Glutamatergic neuron (in vitro differentiated cells): ENCODE measurements at places on chromosomes 7 and 10. TPM values are rescaled to one million over a fixed set of nuclear protein-coding genes. Genes with fewer than 3 reads are reported as not detected.

- H3K27ac ChIP-seq: no peak overlapping the region
- DNase-seq: peak; percentile 70
- no peak overlapping the region for H3K4me3 ChIP-seq
- peaks cover 5% of the 10 kb centered on the region for H3K4me1 ChIP-seq
- H3K27me3 ChIP-seq: peaks cover 6% of the 10 kb centered on the region
These were observed 231.8 kb downstream of the KCNMA1 start for GRCh38 chr10:77405771-77406241.

DNA sequence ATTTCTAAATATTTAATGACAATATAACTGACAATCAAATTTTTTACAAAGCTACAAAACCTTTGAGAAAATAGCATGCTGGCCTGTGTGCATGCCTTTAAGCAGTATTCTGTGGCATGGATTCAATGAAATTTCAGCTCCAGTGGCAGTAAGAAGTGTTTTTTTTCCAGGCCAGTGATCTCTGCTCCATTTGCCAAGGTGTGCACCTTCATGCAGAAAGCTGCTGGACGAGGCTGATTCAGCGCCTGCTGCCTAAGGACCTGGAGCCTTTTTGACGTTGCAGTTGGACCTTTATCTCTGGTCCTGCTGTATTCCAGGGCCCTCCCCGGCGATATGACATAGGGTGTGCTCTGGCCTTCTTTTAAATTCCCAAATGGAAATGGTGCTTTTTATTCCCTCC, 26.6 kb downstream of the VWC2 start:
- no peak overlapping the region for H3K4me3 ChIP-seq
- H3K36me3 ChIP-seq: no peaks in the 10 kb centered on the region
- DNase-seq: no peak
- H3K27ac ChIP-seq: no peak overlapping the region
- peaks cover 6% of the 10 kb centered on the region for H3K4me1 ChIP-seq

DNA sequence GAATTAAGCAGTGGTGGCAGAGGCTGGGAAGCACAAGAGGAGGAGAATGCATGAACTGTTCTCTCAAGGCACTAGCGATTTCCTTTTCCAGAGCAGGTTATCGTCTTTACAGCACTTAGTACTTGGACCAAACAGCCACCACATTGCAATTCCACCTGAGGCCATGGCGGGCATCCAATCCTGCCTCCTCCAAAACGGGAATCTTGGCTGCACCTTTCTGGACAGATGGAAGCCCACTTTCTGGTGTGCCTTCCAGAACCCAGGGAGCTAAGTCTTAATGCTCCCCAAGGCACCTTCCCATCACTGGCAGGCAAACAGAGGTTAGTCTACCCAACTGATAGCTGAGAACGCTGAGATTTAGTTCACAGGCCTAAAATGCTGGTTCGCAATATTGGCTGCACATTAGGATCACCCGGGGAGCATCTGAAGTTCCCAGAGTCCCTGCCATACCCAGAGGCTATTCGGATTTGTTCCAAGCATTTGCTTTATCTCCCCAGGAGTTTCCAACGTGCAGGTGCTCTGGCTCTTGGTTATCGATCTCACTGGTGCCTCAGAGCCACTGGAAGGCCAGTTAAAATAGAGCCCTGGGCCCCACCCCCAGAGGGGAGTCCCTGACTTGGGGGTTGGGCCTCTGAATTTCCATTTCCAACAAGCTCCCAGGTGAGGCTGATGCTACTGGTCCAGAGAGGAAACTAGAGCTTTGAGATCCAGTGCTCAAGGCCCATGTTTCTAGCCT, 62.2 kb downstream of the KCNMA1 start:
- H3K36me3 ChIP-seq: no peaks in the 10 kb centered on the region
- DNase-seq: no peak
- peaks cover 8% of the 10 kb centered on the region for H3K27me3 ChIP-seq
- H3K27ac ChIP-seq: no peak overlapping the region
- H3K4me3 ChIP-seq: no peak overlapping the region

DNA sequence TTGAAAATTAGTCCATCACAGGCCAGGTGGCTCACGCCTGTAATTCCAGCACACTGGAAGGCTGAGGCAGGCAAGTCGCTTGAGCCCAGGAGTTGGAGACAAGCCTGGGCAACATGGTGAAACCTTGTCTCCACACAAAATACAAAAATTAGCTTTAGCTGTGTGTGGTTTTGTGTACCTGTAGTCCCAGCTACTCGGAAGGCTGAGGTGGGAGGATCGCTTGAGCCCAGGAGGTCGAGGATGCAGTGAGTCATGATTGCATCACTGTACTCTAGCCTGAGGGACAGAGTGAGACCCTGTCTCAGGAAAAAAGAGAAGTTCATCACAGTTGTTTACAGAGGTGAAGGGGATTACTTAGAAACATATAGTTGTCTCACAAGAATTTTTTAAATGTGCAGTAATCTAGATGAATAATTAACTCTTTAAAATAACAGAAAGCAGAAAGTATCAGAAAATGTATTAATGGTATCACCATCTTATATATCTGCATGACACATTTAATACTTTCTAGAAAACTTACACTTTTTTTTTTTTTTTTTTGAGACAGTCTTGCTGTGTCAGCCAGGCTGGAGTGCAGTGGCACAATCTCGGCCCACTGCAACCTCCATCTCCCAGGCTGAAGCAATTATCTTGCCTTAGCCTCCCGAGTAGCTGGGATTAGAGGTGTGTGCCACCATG, 8.9 kb downstream of the LCOR start:
- H3K36me3 ChIP-seq: no peaks in the 10 kb centered on the region
- peaks cover 3% of the 10 kb centered on the region for H3K27me3 ChIP-seq
- H3K4me3 ChIP-seq: no peak overlapping the region
- no peak overlapping the region for H3K27ac ChIP-seq

- no peaks in the 10 kb centered on the region for H3K4me1 ChIP-seq
- peaks cover 2% of the 10 kb centered on the region for H3K27me3 ChIP-seq
- DNase-seq: no peak
- no peak overlapping the region for H3K27ac ChIP-seq
These were observed 66.0 kb upstream of the SHH start for GRCh38 chr7:155878250-155878649.

DNA sequence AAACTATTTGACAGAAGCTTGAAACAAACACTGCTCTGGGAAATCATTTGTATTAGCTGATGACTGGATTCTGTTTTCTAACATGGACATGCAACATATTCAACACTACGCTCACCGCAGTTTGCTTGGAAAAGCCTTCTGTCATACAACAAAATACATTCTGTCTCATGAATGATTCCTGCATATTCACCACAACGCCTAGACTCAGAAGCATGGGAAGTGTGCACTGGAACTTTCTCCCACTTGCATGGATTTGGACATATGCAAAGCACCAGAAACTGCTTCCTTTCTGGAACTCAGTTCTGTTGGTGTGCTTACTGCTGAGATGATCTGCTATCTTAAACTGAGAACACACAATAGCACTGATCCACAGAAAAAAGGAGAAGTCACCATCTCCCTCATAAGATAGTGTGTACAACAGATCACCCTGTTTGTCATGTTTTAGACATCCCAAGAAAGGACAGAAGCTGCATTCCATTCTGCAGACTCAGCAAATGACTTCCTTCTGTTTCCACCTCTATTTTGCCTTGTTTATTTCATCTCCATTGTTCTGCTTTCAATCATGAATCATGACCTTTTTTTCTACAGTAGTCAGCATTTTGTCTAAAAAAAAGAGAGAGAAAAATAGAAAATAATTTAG, 115.8 kb downstream of the HTR7 start:
- H3K36me3 ChIP-seq: no peaks in the 10 kb centered on the region
- H3K4me3 ChIP-seq: no peak overlapping the region
- H3K27me3 ChIP-seq: peaks cover 3% of the 10 kb centered on the region
- peaks cover 38% of the 10 kb centered on the region for H3K4me1 ChIP-seq

DNA sequence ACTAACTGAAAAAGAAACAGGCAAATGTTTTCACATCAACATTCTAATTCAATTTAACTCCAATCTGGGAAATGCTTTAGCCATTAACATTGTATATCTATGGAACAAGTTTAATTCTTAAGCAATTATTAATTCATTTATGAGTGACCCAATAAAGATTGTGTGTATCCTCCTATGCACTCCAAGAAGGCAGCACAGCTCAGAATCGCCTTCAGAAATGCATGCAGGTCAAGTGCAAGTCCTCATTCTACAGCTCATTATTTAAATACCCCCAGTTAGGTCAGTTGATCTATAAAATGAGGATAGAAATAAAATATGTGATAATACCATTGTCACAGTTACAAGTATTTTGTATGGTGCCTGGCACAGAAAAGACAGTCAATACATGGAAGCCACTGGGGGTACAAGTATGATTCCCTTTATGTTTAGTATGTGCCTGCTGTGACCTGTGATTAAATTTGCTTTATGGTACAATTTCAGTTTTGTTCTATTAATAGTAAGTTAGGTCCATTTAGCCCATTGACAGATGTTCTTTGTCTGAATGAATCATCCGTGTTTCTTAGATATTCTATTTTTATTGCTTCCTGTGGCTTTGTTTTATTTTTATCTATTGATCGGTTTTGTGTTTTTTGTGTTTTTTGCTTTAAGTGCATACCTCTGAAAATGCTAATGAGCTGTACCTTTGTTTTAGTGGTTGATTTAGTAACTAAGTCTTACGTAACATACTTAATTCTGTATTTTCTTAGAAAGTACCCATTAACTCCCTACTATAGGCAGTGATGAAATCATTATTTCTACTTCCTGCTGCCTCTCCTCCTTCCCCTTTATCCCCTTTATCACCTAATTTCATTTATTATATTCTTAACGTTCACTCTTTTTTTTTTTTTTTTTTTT, 42.8 kb downstream of the CPXM2 start:
- no peak overlapping the region for H3K27ac ChIP-seq
- no peaks in the 10 kb centered on the region for H3K27me3 ChIP-seq
- H3K4me3 ChIP-seq: no peak overlapping the region
- DNase-seq: no peak

- H3K27me3 ChIP-seq: no peaks in the 10 kb centered on the region
- peak; percentile 6 for DNase-seq
- no peak overlapping the region for H3K4me3 ChIP-seq
- no peak overlapping the region for H3K27ac ChIP-seq
- H3K4me1 ChIP-seq: peaks cover 4% of the 10 kb centered on the region
These were observed 14.5 kb downstream of the PDGFA start for GRCh38 chr7:505171-505570.

DNA sequence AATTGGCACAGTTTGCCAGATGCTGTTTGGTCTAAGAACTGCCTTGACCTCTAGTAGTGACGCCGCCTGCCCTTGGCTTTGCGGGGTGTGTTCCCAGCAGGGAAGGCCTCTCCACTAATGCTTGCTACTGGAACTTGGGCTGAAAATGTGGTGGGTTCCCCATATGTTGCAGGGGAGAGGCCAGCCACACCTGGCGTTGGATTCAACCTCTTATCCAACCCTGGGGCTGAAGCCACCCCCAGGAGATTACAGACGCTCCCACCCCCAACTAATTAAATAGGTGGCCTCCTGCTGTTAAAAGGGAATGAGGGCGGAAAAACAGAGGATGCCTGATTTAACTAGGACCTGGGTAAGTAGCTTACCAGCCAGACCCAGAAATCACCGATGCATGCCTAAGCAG, 19.2 kb upstream of the ATOH7 start:
- DNase-seq: peak; percentile 68
- H3K4me1 ChIP-seq: peaks cover 34% of the 10 kb centered on the region
- no peaks in the 10 kb centered on the region for H3K36me3 ChIP-seq
- H3K4me3 ChIP-seq: peak overlapping the region; percentile 58

The AKR1C2 gene
- 3.8 TPM for total RNA-seq

The PLAC9 gene
- total RNA-seq: not detected

The BRAT1 gene
- 30.5 TPM for total RNA-seq
